ENCODE measurements at places on chromosomes 2 and 18. TPM values are rescaled to one million over a fixed set of nuclear protein-coding genes. Genes with fewer than 3 reads are reported as not detected.

DNA sequence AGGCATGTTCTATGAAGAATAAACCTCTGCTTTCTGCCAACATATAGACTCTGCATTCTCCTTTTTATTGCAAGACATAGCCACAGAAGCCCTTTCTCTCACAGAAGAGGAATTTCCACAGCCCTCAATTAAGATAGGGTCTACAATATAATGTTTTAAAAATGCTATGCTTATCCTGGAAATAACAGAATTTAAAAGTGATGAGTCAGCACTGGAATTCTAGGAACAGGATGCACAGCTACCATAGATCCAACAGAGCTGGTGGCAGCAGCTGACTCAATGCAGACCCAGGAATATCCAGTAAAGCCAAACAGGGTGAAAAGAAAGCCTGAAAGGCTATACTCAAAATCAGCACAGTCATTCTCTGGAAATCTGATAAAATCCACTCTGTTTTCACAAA, 866.9 kb downstream of the TRIB2 start:
- no peak for DNase-seq

GRCh38 chr2:230537531-230537976, 121.6 kb downstream of the SP100 start:
- no peak for DNase-seq

DNA sequence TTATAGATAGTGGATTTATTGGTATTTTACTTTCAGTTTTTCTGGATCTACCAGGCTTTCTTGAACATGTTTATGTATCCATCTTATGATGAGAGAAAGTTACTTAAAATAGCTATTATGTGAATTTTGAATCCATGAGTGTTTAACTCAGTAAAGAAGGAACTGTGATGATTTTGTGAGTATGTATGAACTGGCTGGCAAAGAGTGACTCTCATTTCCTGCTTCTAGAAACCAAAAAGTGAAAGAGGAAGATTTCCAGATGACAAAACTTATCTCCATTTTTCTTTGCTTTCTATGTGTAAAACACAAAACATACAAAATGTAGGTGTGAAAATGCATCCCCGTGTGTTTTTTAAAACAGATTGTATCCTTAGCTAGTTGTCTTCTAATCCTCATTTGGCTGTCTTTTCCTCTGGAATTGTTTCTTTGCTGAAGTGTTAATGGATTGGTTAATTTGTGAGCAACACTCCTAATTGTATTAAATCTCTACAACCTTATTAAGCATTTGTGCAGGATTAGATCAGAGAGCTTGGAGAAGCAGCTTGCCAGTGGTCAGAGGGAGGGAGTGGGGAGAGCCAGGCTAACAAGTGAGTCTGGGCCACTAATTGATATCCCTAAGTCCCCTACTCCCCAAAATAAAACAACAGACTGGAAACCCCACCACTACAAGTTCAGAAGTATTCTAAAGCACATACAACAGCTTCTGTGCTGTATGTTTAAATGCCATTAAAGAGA, 23.9 kb downstream of the PTPRM start:
- no peak for DNase-seq

GRCh38 chr2:175154661-175155082, 13.3 kb downstream of the ATF2 start:
- no peak for DNase-seq

- DNase-seq: no peak
These were observed 1135.3 kb upstream of the ZEB2 start for GRCh38 chr2:145655165-145655765.

- no peak for DNase-seq
These were observed 63.8 kb downstream of the HAUS1 start for GRCh38 chr18:46167971-46168370.

GRCh38 chr18:43507842-43508481, 230.7 kb upstream of the SYT4 start:
- DNase-seq: no peak

DNA sequence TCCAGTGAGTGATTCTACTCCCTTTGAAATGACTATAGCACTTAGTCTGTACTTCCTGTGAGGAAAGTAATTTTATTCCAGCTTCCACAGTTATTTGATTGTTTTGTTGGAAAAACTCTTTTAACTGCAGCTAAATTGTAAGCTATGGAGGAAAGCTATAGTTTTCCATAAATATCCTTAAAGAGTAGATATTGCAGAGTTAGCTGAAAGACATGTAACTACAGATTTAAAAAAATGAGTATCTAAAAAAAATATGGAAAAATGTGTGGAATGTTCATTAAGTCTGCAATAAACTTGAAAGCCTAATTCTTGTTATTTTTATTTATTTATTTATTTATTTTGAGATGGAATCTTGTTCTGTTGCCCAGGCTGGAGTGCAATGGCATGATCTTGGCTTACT, 56.8 kb upstream of the AQP4 start:
- DNase-seq: no peak

DNA sequence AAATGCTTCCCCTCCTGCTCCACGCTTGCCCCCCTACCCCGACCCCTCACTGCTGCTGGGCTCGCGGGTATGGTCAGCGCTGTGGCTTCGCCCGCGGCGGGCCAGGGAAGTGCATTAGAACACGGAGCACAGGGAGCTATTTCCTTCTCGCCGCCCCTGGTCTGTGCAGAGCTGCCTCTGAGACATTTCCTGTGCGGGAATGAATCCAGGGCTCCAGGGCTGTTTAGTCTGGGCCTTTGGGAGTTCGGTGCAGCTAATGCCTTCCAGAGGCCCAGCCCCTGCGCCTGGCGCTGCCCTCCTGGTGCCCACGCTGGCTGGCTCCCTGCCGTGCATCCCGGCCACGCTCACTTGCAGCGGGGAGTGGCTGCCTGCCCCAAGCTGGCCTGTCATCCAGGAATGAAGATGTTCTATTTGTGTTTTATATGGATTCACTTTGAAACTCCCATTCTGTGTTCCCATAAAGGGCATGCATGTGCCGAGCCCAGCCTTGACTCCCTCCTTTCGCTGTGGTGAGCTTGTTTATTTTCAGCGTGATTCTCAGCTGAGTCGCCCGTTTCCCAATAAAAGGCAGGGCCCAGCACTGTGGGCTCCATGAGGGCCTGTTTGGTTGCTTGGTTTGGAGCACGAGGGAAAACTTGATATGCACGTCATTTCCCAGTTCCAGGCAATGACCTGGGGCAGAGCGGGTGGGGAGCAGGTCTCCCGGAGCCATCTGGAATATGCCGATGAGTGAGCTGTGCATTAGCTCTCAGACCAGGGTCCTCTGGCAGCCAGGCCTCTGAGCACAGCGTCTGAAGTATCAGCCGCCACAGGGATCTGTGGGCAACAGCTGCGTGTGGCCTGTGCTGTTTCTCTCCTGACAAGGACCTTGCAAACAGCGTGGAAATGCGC, 42.7 kb downstream of the SH3RF3 start:
- no peak for DNase-seq

The RAB17 gene
- total RNA-seq: 31.9 TPM

The VWA3B gene
- total RNA-seq: not detected

The RBM44 gene
- 0.22 TPM for total RNA-seq

The CD207 gene
- not detected for total RNA-seq

The ITGB6 gene
- total RNA-seq: not detected

The MGAT5 gene
- 31.6 TPM for total RNA-seq

Data from H9 (cell line).